MCF 10A (cell line): ENCODE measurements at places on chromosomes 2 and 18. TPM values are rescaled to one million over a fixed set of nuclear protein-coding genes. Genes with fewer than 3 reads are reported as not detected.
A peak's percentile ranks its signal among the peaks of the same experiment; 100 is the strongest.

DNA sequence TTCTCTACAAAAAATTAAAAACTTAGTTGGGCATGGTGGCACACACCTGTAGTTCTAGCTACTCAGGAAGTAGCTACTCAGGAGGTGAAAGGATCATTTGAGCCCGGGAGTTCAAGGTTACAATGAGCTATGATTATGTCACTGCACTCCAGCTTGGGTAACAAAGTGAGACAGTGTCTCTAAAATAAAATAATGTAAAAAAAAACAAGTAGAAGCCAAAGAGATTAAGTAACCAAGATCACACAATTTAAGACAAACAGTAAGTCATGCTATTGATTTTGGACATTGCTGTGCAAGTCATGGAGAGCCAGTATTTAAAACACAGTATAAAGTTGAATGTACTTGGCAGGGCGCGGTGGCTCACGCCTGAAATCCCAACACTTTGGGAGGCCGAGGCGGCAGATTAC lies 20.5 kb downstream of the ITSN2 start:
- DNase-seq, result no peak

Gene BOLL
- total RNA-seq, result not detected in 2 replicates

Gene TTN
- total RNA-seq, result under 0.01 and 0.05 TPM in 2 replicates

- DNase-seq, result peak; percentile 83
Observed at GRCh38 chr2:28507796-28508764, 12.2 kb downstream of the PLB1 start.

Gene ZBTB7C
- total RNA-seq, result 0.42 and 0.69 TPM in 2 replicates

DNA sequence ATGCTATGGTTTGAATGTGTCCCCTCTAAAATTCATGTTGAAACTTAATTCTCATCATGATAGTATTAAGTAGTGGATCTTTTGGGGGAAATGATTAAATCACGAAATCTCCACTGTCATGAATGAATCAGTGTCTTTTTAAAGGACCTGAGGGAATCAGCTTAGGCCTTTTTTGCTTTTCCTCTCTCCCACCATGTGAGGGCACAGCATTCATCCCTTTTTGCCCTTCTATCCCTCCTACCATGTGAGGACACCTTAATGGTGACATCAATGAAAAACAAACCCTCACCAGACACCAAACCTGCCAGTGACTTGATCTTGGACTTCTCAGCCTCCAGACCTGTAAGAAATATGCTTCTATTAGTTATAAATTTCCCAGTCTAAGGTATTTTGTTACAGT lies 247.1 kb upstream of the UBE2E3 start:
- DNase-seq, result no peak

- no peak for DNase-seq
Observed at GRCh38 chr2:20635113-20635510, 15.8 kb downstream of the HS1BP3 start.

Gene FAM98A
- 59.4 and 69.0 TPM in 2 replicates for total RNA-seq

DNA sequence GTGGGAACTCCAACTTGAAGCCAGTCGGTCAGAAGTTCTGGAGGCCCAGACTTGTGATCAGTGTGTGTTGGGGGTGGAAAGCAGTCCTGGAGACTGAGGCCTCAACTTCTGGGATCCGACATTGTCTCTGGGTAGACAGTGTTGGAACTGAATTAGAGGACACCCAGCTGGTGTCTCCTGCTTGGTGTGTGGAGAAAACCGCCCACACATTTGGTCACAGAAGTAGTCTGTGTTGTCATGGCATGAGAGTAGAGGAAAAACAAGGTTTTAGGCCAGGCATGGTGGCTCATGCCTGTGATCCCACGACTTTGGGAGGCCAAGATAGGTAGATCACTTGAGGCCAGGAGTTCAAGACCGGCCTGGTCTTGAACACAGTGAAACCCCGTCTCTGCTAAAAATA lies 51.5 kb downstream of the PUM2 start:
- no peak for DNase-seq

GRCh38 chr2:30577151-30577550 lies 130.1 kb downstream of the LCLAT1 start:
- no peak for DNase-seq

DNA sequence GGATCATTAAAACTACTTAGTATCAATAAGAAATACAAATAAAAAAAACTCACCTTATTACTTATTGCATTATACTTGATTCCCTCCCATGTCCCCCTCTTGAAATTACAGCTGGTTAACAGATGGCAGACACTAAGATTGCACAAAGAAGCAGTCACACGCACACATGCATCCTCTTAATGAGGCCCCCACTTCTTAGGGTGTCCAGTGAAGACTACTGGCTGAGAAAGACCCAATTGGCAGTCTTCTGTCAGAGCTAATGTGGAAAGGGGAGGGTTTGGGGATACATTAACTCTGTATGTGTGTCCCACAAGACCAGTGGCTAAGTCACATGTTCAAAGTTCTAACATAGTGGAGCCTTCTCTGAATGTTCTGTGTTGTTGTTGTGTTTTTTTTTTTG lies 210.7 kb downstream of the MTX2 start:
- DNase-seq, result no peak

DNA sequence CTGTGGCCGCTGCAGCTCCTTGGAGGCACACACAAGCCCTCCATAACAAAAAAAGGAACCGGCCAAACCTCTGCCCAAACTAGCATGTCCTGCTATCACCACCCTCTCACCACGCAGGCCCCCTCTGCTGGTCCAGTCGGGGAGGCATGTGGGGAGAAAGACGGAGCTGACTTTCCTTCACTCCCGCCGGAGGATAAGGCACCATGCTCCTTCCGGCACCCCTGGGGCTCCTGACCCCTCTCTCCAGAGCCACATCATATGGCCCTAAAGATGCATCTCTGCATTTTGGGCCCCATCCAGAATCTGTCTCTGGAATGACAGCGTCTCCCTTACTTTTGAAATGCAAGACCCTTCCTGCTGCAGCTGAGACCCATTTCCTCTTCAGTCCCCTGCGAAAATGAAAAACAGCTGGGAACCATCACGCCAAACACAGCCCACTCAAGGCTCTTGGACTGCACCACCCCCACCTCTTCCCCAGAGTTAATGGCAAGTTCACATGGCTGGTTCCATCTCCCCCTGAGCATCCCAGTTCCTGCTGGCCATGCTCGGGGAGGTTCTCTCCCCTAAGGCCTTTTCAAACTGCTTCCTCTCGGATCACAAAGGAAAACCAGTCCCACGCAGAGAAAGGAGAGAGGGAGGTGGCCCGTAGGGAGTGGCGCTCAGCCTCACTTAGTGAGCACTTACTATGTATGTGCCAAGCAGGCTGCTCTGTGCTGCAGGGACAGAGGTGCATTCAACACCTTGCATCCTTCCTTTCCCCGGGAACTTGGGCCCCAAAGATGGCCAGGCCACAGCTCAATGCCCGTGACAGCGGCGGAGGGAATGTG lies 35.2 kb upstream of the MLPH start:
- no peak for DNase-seq

DNA sequence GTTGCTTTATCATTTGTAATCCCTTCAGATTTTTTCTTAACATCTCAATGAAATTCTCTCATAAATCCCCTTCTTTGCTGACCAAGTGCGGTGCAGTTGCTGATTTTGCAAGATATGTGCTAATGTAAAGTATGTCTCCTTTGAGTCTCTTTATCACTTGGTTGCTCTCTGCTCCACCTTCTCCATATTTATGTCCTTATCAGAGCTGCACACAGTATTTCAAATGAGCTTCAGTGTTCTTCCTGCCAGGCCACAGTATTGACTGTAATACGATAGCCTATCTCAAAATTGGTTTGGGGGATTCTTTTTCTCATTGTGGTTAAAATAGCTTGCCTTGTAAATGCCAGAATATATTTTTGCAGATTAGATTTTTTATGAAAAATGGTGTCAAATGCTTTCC lies 32.2 kb downstream of the MAIP1 start:
- no peak for DNase-seq

DNA sequence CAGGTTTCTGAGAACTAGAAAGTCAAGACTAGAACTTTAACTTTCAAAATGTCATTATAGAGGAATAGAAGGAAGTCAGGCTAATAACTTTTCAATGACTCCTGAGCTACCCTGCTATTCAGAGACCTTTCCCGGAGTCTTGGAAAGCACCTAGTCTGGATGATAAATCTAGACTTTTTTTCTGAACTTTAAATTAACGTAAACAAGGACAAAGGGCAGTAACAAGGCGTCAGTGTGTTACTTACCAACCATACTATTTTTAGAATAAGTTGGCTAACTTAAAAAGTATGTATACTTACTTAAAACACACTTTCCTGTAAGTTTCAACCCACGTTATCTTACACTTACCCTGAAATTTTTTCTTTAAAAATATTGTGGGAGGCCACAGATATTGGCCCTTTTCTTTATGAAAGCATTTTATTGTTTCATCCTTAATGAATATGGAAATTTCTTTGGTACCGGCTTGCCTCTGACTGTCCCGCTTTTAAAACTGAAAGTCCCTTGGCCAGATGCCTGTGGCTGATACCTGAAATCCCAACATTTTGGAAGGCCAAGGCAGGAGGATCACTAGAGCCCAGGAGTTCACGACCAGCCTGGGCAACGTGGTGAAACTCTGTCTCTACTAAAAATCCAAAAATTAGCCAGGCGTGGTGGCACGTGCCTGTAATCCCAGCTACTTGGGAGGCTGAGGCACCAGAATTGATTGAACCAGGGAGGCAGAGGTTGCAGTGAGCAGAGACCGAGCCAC lies 9.7 kb downstream of the PMAIP1 start:
- no peak for DNase-seq

GRCh38 chr2:165443511-165443910 lies 26.0 kb upstream of the CSRNP3 start:
- no peak for DNase-seq

DNA sequence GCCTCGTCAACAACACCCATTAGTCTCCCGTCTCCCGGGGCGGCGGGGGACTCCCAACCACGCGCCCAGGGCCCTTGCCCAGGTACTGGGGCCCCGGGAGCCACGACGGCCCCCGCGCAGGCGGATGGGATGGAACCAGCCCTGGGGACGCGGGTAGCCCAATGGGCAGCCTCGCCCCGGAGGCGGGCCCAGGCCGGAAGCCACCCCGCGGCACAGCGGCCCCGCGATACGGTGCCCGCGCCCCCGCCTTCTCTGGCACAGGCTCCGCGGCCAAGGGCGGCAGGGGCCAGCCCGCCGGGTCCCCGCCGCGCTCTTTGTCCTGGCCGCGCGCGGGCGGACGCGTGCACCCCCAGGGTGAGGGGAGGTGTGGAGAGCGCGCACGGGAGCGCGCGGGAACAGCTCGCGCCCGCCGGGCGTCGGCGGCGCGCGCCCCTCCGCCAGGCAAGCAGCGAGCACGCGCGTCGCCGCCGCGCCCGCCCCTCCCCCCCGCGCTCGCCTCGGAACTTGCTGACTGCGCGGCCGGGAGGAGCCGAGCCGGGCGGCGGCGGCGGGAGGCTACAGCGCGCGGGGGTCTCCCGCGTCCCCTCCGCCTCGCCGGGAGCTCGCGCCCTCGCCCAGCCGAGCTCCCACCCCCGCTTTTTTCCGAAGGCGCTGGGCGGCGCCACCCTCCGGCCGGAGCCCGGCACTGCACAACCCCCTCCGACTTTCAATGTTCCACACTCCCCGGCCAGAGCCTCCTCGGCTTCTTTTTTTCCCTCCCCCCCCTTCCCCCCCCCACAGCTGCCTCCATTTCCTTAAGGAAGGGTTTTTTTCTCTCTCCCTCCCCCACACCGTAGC lies at the start of gene UBE2E3:
Gene UBE2E3 (plus strand): TSS at position 500 of the 837 bp plus-strand sequence. CDS start 1,438 bp downstream, outside the sequence.
- DNase-seq, result peak; percentile 78

Gene SLC16A14
- 0.56 and 1.8 TPM in 2 replicates for total RNA-seq

DNA sequence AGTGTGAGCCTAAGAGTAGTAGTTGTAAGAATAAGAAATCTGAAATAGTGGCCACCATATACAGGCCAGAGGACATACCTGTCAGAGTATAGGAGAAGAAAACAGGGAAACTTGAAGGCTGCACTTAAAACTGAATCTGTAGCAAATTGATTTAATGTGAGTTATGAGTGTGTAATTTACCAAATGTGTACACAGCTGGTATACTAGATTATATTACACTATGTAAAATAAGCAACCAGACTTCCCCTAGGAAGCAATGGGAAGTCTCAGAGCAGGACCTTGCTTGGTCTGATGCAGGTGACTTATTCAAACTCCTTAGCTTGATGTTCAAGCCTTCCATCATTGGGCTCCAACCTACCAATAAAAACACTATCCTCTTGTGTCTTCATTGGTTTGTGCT lies 17.3 kb upstream of the EPC2 start:
- no peak for DNase-seq

GRCh38 chr2:26034637-26034992 lies 731 bp downstream of the RAB10 start:
- DNase-seq, result peak; percentile 35
